ENCODE measurements at places on chromosomes 16 and 17. TPM values are rescaled to one million over a fixed set of nuclear protein-coding genes. Genes with fewer than 3 reads are reported as not detected.

PPP4C gene
- 131 TPM for total RNA-seq

DNA sequence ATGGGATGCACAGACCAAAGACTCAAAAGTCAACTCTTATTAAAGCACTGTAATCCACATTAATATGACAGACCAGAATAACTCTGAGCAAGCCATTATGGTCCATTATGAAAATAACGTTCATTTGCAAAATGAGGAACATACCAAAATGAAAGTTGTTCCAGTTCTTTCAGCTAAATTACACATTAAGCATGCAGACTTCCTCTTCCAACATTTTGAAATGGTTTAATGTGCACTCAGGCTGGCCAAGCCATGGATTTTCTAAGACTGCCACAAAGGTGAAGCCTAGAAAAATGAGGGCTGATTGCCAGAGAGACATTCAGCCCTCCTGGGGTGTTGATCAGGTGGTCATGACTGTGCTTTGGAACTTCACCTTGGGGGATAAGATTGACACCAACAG, 56.7 kb upstream of the NOG start:
- no peaks in the 10 kb centered on the region for H3K4me1 ChIP-seq
- no peaks in the 10 kb centered on the region for H3K36me3 ChIP-seq
- H3K27me3 ChIP-seq, result peaks cover 13% of the 10 kb centered on the region
- H3K4me3 ChIP-seq, result no peak overlapping the region
- no peak overlapping the region for H3K27ac ChIP-seq

DNA sequence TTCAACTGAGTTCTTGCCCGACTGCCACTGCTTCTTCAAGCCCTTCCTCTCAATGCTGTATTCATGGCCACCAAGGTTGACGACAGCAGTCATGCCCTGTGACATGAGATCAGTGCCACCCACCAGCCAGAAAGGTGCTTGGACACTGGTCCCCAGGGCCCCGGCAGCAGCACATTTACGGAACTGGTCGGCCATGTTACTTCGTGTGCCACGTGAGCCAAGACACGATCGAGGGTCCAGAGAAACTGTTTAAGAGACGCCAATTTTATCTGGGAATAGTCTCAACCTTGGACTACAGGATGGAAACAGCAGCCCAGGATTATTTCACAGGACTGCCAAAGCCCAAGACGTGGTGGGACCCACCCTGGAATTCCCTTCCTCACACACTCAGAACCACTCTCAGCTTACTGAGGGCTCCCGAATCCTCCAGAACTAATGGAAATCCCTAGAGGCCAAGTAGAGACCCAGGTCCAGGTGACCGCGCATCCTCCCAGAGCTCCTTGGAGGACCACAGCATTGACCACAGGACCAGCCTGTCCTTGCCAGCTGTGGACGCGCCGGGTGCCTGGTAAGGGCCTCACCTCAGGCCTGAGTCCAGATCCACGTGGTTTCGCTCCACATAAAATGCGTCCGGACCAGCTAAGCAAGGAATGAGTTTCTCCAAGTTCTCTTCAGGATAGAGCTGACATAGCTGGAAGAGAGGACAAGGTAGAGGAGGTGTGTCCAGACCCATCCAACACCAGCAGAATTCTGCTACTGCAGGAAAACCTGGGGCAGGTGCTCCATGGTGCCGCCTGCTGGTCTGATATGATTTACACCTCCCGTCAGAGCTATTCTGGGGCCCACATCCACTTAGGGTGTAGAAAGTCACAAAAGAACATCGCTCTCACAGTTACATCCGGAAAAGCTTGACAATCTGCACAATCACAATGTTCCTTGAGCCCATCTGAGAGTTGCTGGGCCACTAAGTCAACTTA, 28.2 kb downstream of the MAP1LC3B start:
- no peak overlapping the region for H3K4me3 ChIP-seq
- peaks cover 3% of the 10 kb centered on the region for H3K36me3 ChIP-seq
- no peaks in the 10 kb centered on the region for H3K4me1 ChIP-seq
- no peaks in the 10 kb centered on the region for H3K27me3 ChIP-seq

DNA sequence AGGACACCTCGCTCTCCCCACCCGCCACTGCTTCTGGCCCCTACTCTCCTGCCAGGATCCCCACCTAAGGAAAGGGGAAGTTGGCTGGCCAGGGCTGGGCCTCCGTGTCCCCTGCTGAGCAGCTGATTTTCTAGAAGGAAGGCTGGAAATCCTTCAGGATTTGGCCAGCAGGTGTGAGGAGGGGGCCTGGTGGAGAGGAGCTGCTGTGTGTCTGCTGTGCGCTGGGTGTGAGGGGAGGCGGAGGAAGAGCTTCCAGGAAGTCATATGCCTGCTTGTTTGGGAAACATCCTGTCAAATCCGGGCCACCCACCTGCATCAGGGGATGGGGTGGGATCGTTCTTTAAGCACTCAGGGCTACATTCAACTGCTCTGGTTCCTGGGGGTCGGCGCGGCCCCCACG, 28.6 kb downstream of the TPSG1 start:
- H3K4me1 ChIP-seq, result no peaks in the 10 kb centered on the region
- DNase-seq, result no peak
- H3K27ac ChIP-seq, result no peak overlapping the region
- peaks cover 3% of the 10 kb centered on the region for H3K27me3 ChIP-seq

DNA sequence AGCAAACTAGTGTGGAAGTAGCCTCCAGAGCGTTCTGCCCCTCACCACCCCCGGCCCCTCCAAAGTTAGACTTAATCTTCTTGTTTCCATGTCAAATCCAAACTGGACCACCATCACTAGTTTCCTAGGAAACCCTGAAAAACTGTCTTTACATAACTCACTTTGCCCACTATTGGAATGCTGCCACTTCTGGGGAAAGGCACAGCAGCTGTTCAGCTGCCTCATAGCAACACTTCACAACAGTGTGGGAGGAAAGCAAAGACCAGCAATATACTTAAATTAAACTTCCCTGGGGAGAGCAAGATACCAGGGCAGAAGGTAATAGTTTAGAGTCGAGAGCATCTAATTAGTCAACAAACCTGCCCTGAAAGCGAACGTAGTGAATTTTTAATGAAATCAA, 452.2 kb downstream of the KCNJ2 start:
- H3K27me3 ChIP-seq, result no peaks in the 10 kb centered on the region
- DNase-seq, result no peak
- H3K4me1 ChIP-seq, result no peaks in the 10 kb centered on the region
- H3K4me3 ChIP-seq, result no peak overlapping the region

STARD3 gene
- total RNA-seq, result 58.2 TPM

DNA sequence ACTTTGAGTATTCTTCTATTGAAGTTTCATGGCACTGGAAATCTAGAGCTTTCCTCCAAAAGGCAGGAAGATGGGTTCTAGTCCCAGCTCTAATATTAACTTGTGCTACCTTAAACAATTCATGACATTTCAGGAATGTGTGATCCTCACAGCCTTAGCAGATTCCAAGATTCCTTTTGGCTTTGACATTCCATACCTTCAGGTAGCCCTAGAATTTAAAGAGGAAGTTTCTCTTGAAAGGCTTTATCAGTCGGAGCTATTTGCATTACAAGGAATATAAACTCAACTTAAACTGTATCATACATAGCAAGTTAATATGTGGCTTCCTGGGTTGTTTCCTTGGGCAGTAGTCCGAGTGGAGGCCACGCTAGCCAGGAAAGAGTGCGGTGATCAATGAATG, 330.0 kb downstream of the SHISA9 start:
- H3K4me3 ChIP-seq, result no peak overlapping the region
- H3K27me3 ChIP-seq, result no peaks in the 10 kb centered on the region
- DNase-seq, result no peak
- no peak overlapping the region for H3K27ac ChIP-seq
- no peaks in the 10 kb centered on the region for H3K4me1 ChIP-seq

- peaks cover 15% of the 10 kb centered on the region for H3K4me1 ChIP-seq
- H3K4me3 ChIP-seq, result no peak overlapping the region
- H3K27me3 ChIP-seq, result no peaks in the 10 kb centered on the region
- no peaks in the 10 kb centered on the region for H3K36me3 ChIP-seq
- no peak for DNase-seq
These were observed 49.1 kb downstream of the RAI1 start for GRCh38 chr17:17730250-17730935.

DNA sequence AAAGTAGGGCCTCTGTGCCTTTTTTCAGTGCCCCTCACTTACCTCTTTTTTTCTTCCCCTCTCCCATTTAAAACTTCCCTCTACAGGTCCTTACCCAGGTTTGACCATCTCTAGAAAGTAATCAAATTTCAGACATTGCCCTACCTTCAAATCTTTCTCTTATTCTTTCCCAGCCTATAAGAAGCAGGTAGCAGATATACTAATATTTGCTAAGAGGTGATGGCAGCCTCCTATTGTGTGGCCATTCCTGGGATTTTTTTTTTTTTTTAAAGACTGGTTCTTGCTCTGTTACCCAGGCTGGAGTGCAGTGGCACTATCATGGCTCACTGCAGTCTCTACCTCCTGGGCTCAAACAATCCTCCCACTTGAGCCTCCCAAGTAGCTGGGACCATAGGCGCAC, 111.1 kb upstream of the HAS3 start:
- H3K4me1 ChIP-seq, result no peaks in the 10 kb centered on the region
- DNase-seq, result no peak
- H3K27ac ChIP-seq, result no peak overlapping the region
- H3K36me3 ChIP-seq, result peaks cover 24% of the 10 kb centered on the region
- H3K4me3 ChIP-seq, result no peak overlapping the region

DNA sequence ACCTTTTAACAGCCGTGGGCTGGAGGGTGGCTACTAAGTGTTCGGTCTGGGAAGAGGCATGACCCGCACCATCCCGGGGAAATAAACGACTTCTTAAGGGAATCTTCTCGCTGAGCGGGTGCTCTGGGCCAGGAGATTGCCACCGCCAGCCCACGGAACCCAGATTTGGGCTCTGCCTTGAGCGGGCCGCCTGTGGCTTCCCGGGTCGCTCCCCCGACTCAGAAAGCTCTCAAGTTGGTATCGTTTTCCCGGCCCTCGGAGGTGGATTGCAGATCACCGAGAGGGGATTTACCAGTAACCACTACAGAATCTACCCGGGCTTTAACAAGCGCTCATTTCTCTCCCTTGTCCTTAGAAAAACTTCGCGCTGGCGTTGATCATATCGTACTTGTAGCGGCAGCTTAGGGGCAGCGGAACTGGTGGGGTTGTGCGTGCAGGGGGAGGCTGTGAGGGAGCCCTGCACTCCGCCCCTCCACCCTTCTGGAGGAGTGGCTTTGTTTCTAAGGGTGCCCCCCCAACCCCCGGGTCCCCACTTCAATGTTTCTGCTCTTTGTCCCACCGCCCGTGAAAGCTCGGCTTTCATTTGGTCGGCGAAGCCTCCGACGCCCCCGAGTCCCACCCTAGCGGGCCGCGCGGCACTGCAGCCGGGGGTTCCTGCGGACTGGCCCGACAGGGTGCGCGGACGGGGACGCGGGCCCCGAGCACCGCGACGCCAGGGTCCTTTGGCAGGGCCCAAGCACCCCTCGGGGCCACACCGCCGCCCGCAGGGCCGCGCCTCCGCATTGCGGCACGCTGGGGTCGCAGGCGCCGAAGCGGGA, 3.6 kb upstream of the CBX4 start:
- peaks cover 46% of the 10 kb centered on the region for H3K4me1 ChIP-seq
- H3K27me3 ChIP-seq, result peaks cover 20% of the 10 kb centered on the region
- peak overlapping the region; percentile 67 for H3K4me3 ChIP-seq
- peaks cover 5% of the 10 kb centered on the region for H3K36me3 ChIP-seq
- H3K27ac ChIP-seq, result peak overlapping the region; percentile 53
- peak; percentile 37 for DNase-seq

GRCh38 chr16:55120826-55121225, 190.2 kb downstream of the IRX5 start:
- DNase-seq, result no peak
- H3K4me3 ChIP-seq, result no peak overlapping the region
- no peaks in the 10 kb centered on the region for H3K27me3 ChIP-seq
- H3K4me1 ChIP-seq, result peaks cover under 1% of the 10 kb centered on the region
- no peak overlapping the region for H3K27ac ChIP-seq
